AML-193 (cell line): ENCODE measurements at places on chromosomes 4 and X.

- no peak for DNase-seq
These were observed 166.1 kb downstream of the AFAP1 start for GRCh38 chr4:7773401-7774180.

DNA sequence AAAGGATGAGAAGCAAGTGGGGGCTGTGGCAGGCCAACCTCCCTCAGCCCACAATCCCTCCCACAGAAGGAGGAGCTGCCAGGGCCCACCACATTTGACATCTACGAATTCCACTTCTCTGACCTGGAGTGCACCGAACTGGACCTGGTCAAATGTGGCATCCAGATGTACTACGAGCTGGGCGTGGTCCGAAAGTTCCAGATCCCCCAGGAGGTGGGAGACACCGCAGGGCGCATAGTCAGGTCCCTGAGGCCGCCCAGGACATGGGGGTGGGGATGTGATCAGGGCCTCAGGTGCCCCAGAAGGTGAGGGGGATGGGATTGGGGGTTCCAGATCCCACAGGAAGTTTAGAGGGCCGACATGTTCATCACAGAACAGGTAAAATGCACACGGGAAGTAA, 13.7 kb downstream of the ATP5ME start:
- no peak for DNase-seq

DNA sequence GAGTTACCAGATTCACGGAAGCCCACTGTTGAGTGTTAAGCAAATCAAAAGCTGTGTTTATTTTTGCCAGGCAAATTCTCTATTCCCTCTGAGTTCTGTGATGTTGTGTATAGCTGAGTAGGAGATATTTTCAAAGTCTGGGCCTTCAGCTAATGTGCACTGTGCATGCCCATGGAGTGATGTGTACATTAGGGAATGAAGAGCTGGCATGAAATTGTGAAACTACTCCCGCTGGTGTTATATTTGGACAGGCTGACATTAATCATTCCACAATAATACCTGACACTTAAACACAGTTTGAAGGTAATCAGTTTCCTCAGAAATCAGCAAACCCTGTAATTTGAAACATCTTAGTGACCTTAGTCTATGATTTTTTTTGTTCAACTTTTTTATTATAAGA, 88.1 kb upstream of the MBNL3 start:
- DNase-seq: no peak

- no peak for DNase-seq
These were observed 121.5 kb downstream of the REELD1 start for GRCh38 chr4:146335763-146336409.

GRCh38 chrX:151397741-151398070, 700 bp downstream of the VMA21 start:
- no peak for DNase-seq

- DNase-seq: no peak
These were observed 131.5 kb downstream of the QDPR start for GRCh38 chr4:17380347-17380746.

DNA sequence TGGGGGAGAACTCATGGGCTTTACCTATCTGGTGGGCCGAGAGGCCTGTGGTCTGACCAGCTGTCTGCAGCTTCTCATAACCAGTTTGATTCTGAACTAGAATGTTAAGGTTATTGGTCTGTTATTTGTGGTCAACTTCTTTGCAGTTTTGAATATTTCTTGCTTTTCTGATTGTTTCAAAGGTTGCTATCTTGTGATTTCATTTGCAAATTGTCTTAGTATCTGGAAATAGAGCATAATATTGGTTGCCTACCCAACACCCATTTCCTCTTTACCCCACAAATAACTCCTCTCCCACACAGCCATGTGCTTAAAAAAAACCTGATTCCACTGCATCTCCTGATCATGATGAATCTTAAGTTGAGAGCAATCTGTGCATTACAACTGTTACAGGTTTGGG, 39.1 kb upstream of the BMP2K start:
- no peak for DNase-seq

- DNase-seq: no peak
These were observed 141.9 kb upstream of the FAM241A start for GRCh38 chr4:112003231-112003907.

GRCh38 chrX:143571521-143571920, 54.2 kb upstream of the SPANXN3 start:
- no peak for DNase-seq

- DNase-seq: no peak
These were observed 110.5 kb downstream of the ANXA3 start for GRCh38 chr4:78661921-78662521.

- DNase-seq: no peak
These were observed 297.3 kb upstream of the LCORL start for GRCh38 chr4:18318682-18319388.

- no peak for DNase-seq
These were observed 47.1 kb downstream of the TSC22D3 start for GRCh38 chrX:107728371-107729099.

GRCh38 chrX:41085512-41085877, 250 bp downstream of the USP9X start:
- DNase-seq: no peak

DNA sequence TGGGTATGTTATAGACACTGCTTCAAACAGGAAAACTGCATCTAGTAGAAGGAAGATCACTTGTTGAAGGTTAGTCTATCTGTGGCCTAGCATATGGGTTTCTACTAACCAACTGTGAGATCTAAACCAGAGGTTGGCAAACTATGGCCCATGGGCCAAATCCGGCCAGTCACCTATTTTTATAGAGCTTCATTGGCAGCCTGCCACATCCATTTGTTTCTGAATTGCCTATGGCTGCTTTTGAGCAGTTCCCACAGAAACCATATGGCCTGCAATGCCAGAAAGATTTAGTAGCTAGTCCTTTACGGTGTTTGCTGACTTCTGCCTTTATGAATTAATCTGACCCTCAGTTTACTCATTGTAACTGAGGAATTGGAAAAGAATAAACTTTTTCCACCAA, 71.1 kb downstream of the MID1 start:
- no peak for DNase-seq
